ENCODE measurements at places on chromosomes 16 and 17.
A peak's percentile ranks its signal among the peaks of the same experiment; 100 is the strongest.

GRCh38 chr17:16980813-16981731, 9.2 kb upstream of the TNFRSF13B start:
- DNase-seq, result no peak

DNA sequence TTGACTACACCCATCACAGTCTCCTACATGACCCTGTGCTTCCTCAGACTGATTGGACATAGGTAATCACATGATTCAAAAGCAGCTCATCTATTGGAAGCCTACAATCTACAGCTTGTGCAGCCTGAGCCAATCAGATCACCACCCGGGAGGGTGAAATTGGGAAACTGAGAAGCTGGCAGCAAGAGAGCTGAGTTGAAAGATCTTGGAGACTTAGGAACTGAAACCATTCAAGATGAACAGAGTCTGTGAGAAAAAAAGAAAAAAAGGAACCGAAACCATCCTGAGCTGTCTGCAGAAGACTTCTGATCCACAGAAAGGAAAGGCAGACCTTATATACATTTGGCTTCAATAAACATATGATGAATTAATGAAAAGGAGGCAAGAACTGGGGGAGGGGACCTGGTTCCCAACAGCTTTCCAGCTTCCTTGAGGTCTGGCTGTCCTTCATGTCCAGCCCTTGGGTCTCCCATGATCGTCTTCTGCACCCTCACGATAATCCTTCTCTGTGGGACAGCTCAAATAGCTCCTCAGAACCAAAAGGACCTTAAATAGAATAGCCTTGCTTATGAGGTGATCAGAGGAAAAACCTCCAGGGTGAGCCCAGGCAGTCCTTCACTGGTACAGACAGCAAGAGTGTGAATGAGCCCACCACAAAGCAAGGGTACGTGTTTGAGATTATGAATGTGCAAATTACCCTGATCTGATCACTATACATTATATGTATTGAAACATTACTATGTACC, 32.6 kb downstream of the PLXDC1 start:
- DNase-seq, result no peak

DNA sequence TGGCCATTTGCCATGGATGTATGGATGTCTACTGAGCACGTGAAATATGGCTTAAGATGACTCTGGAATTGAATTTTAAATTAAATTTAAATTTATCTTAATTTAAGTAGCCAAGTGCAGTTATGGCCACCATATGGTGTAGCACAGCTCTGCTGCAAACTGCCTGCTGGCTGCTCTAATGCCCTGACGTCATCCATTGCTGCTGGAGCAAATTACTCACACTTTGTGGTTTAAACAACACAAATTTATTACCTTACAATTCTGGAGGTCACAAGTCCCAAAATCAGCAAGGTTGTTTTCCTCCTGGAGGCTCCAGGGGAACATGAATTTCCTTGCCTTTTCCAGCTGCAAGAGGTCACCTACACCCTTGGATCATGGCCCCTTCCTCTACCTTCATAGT, 679.3 kb upstream of the EEF2KMT start:
- no peak for DNase-seq

DNA sequence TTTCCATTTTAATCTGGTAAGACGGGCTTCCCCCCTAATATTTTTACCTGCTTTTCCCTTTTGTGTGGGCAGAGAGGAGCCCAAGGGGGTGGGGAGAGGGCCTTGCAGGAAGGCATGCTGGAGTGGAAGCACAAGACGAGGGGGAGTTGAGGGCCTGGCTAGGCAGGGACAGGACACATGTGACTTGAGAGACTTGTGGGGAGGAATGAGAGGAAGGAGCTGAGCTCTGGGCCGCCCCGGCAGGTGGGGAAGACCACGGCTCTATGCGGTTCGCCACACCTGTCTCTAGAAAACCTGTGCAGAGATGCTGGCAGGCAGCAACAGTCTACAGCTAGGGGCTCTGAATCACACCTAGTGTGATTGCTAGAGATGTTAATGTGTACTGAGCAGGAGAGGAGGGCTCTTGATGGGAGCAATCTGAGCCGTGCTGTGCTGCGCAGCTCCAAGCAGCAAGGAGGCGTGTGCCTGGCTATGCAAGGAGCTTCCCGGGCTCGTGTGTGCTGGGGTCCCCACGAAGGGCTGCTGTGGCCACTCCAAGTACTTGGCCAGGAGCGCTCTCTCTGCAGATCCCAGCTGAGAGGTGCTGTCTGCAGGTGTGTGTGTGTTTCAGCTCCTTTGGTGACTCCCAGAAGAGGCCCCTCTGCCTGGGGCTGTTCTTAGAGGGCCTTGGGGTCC, 50.2 kb downstream of the PDPK1 start:
- DNase-seq, result no peak

- DNase-seq, result no peak
Measured at GRCh38 chr16:76906552-76906951, 284.4 kb upstream of the MON1B start.

GRCh38 chr17:40548982-40549685, 16.1 kb downstream of the CCR7 start:
- DNase-seq, result no peak

DNA sequence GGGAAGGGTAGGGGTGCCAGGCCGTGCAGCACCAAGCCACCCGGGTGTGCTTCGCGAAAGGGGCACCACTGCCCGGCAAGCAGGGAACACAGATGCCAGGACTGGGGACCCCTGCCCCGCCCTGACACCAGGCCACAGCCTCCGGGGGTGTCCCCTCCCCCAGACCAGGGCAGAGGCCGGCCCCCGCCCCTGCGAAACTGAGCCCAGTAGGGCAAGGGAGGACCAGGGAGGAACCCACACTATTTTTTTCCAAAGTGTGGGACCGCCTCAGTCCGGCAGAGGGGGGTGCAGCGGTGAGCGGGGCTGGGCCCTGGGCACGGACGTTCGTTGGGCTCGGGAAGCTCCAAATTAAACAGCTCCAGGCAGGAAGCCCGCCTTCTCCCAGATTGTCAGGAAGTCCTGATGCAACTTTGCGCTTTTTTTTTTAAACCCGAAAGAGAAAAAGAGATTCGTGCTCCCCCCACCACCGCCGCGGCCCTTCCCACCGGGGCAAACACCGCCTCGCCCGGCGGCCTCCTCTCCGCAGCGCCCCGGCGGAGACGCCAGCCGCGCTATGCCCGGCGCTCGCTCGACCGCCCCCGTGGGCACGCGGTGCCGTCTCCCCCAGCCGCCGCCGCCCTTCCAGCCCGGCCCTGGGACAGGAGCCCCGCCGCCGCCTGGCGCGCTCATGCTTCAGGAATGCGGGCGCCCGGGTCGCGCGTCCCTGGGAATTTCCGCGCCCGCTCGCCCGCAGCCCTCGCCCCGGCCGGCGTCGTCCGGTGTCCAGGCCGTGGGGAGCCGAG, 755 bp downstream of the PIEZO1 start:
- peak; percentile 64 for DNase-seq

GRCh38 chr16:79609861-79610260, 9.3 kb upstream of the MAF start:
- no peak for DNase-seq

DNA sequence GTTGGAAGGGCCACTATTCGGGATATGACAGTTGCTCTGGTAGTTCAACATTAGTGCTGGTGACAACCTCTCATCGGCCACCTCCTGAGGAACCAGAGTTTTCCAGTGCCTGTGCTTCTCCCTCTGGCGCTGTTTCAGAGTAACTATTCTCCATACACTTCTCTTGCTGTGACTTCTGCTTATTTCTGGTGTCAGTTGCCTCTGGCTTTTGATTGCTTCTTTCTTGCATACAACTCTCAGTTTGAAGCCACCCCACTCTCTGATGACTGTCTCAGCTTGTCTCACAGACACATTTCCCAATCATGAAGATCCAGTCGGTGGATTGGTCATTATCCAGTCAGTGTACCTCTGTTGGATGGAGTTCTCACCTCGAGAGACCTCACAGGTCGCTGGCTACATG, 3.4 kb upstream of the TM4SF5 start:
- no peak for DNase-seq

DNA sequence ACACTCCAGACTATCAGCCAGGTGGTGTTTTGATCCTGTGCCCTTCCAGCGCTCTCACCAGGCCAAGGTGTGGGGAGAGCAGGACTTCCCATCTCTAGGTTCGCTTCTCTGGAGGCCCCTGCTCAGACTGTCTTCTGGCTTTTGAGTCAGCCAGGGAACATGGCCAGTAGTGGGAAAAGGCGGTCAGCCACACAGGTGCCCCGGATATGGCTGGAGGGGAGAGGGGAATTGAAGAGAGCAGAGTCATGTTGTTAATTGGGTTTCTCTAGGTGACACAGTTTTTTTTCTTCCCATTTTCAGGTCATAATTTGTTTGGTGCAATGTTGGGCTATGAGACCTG, 1.5 kb downstream of the MINK1 start:
- DNase-seq, result no peak

GRCh38 chr16:61007694-61008093, 1028.5 kb downstream of the CDH8 start:
- DNase-seq, result no peak

- no peak for DNase-seq
Measured at GRCh38 chr16:53991754-53992378, 287.9 kb downstream of the FTO start.

- no peak for DNase-seq
Measured at GRCh38 chr17:79978548-79978855, 57.2 kb downstream of the TBC1D16 start.

DNA sequence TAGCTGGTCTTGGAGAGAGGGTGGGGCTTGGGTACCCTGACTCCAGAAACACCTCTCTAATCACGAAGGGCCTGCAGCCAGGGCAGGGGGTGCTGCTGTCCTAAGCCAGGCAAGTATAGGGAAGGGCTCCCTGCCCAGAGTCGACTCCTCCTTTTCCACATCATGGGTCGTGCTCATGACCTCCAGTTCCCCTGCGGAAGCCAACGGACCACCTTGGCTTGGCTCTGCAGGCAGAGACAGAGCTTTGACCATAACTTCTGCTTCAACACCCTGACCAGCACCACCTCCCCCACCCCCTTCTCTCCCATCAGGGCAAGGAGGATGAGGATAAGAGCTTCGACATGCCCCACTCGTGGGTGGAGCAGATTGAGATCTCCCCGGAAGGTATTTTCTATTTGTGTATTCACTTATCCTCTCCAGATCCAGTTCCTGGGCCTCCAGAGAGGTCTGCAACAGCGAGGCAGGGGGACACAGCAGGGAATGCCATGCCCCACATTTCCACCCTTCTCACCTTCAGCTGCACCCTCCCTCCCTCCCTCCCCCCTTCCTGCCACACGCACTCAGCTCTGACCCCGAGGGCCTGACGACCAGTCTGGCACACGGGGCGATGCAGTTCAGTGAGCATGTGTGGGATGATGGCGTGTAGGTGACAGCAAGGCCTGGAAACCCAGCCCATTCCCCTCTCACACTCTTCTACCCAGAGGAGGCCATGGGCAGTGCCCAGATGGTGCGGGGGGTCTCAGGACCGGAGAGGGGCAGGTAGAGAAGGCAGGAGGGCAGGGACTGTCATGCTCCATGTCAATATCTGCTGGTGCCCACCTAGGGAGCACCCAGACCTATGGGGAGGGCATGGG, 14.0 kb upstream of the KATNB1 start:
- no peak for DNase-seq

GRCh38 chr17:39756380-39757079, 18.8 kb downstream of the GRB7 start:
- no peak for DNase-seq

- DNase-seq, result peak; percentile 70
Measured at GRCh38 chr16:89722392-89723278, 1.3 kb downstream of the ZNF276 start.

DNA sequence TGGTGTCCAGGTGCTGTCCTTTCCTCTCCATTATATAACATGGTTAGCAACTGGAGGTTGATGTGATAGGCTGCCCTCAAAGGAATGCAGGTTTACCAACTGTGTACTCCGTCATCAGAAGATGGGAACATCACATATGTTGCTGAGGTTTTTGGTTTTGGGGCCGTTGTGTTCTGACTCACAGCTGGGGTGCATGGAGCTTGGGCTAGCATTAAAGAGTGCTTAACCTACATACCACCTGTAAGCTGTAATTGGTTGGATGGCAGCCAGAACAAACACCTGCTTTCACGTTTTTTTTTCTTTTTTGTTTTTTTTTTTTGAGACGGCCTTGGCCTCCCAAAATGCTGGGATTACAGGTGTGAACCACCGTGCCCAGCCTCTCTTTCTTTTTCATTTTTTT, 20.9 kb downstream of the TMEM11 start:
- DNase-seq, result no peak

- no peak for DNase-seq
Measured at GRCh38 chr17:49277638-49278037, 47.1 kb upstream of the PHOSPHO1 start.

- DNase-seq, result no peak
Measured at GRCh38 chr16:56801762-56802161, 63.2 kb upstream of the SLC12A3 start.

DNA sequence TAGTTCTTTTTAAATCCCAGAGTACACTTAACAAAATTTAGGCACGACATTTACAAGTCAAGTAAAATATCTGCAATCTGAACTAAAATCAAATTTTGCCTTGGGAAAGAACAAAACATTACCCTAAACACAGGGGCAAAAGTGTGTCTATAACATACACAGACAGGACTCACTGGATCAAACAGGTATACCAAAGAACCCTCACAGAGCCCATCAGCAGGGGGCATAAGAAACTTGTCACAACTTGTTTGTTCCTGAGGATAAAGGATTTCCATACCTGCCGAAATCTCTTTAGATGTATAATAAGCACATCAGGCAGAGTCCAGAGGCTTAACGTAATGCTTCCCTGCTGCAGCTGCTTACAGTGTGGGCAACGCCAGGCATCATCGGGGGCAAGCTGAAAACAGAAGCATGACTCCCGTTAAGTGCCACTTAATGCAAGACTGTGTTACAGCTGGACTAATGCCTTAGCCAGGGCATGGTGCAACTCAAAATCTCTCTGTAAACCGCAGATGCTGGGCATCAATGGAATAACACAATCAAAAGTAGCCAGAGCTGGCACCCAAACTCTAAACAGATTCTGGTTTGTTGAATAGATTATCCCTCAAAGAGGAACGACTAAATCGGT, 67.0 kb downstream of the USP31 start:
- no peak for DNase-seq

- no peak for DNase-seq
Measured at GRCh38 chr17:72898725-72899124, 193.8 kb downstream of the SLC39A11 start.

DNA sequence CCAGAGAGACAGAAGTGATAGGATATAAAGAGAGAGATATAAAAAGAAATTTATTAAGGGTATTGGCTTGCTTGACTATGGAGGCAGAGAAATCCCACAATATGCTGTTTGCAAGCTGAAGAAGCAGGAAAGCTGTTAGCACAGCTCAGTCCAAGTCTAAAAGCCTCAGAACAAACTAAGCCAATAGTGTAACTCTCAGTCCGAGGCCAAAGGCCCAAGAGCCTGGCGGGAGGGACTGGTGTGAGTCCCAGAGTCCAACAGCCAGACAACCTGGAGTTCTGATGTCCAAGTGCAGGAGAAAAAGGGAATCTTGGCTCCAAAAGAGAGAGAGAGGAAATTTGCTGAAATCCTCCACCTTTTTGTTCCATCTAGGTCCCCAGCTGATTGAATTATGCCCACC, 30.3 kb upstream of the NACA2 start:
- no peak for DNase-seq

- DNase-seq, result no peak
Measured at GRCh38 chr16:85460252-85461021, 152.7 kb upstream of the GSE1 start.
